ENCODE measurements at places on chromosomes 5 and 9.
A peak's percentile ranks its signal among the peaks of the same experiment; 100 is the strongest.

- no peaks in the 10 kb centered on the region for H3K36me3 ChIP-seq
- no peak for DNase-seq
- no peak overlapping the region for H3K27ac ChIP-seq
- no peaks in the 10 kb centered on the region for H3K4me1 ChIP-seq
- H3K4me3 ChIP-seq, result no peak overlapping the region
- no peaks in the 10 kb centered on the region for H3K27me3 ChIP-seq
These were observed 77.8 kb upstream of the SPIN1 start for GRCh38 chr9:88310310-88310980.

GRCh38 chr5:169686137-169686536 lies 49.1 kb downstream of the DOCK2 start:
- no peaks in the 10 kb centered on the region for H3K36me3 ChIP-seq
- H3K27ac ChIP-seq, result no peak overlapping the region
- H3K4me1 ChIP-seq, result no peaks in the 10 kb centered on the region
- DNase-seq, result no peak

- no peak overlapping the region for H3K4me3 ChIP-seq
- peaks cover 7% of the 10 kb centered on the region for H3K4me1 ChIP-seq
- H3K36me3 ChIP-seq, result peaks cover 26% of the 10 kb centered on the region
- H3K27me3 ChIP-seq, result no peaks in the 10 kb centered on the region
- H3K27ac ChIP-seq, result peak overlapping the region; percentile 26
These were observed 60.1 kb upstream of the AFAP1L1 start for GRCh38 chr5:149211566-149211965.

GRCh38 chr5:141488591-141489561 lies at the start of gene PCDHGC5:
PCDHGC5 (plus strand) TSS chr5:141489081; CDS start chr5:141489241, 160 bp downstream.
- peaks cover 31% of the 10 kb centered on the region for H3K4me1 ChIP-seq
- no peak within 1 kb of the TSS for H3K4me3 ChIP-seq
- no peaks in the 10 kb centered on the region for H3K36me3 ChIP-seq
- peaks cover 34% of the 10 kb centered on the region for H3K27me3 ChIP-seq

DNA sequence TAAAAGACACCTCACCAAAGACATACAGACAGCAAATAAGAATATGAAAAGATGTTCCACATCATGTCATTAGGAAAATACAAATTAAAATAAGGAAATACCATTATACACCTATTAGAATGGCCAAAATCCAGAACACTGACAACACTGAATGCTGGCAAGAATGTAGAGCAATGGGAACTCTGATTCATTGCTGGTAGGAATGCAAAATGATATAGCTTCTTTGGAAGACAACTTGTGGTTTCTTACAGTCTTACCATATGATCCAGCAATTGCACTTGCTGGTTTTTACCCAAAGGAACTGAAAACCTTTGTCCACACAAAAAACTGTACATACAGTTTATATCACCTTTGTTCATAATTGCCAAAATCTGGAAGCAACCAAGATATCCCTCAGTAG lies 6.5 kb downstream of the TMEM161B start:
- no peak for DNase-seq
- no peaks in the 10 kb centered on the region for H3K4me1 ChIP-seq
- H3K27me3 ChIP-seq, result no peaks in the 10 kb centered on the region

GRCh38 chr5:25905646-25906045 lies 1132.7 kb downstream of the CDH9 start:
- no peak for DNase-seq
- H3K4me3 ChIP-seq, result no peak overlapping the region
- H3K36me3 ChIP-seq, result no peaks in the 10 kb centered on the region
- H3K27me3 ChIP-seq, result no peaks in the 10 kb centered on the region
- no peak overlapping the region for H3K27ac ChIP-seq

GRCh38 chr9:123225374-123225813 lies 43.0 kb downstream of the STRBP start:
- H3K27ac ChIP-seq, result peak overlapping the region; percentile 71
- H3K36me3 ChIP-seq, result peaks cover 6% of the 10 kb centered on the region
- no peak for DNase-seq
- peaks cover 7% of the 10 kb centered on the region for H3K4me1 ChIP-seq
